ENCODE measurements at places on chromosomes 5 and 9. TPM values are rescaled to one million over a fixed set of nuclear protein-coding genes. Genes with fewer than 3 reads are reported as not detected.

Gene LRRC19
- total RNA-seq = not detected

Gene BARX1
- total RNA-seq = 0.52 TPM

Gene FABP6
- total RNA-seq = not detected

Gene C7
- total RNA-seq = not detected

Gene AGXT2
- total RNA-seq = not detected

Gene SOX30
- total RNA-seq = 0.11 TPM

Gene TAF11L10
- total RNA-seq = not detected

Gene DOCK2
- total RNA-seq = 246 TPM

Gene NTRK2
- 1.6 TPM for total RNA-seq

Gene PCDHGB4
- 0.34 TPM for total RNA-seq

Gene INSYN2B
- total RNA-seq = not detected

Gene GABBR2
- total RNA-seq = not detected

Gene DMGDH
- total RNA-seq = 0.41 TPM

Gene TMEM252
- not detected for total RNA-seq

Gene EPB41L4A
- 0.34 TPM for total RNA-seq

Gene RLN2
- total RNA-seq = 1.4 TPM

Gene SHOC1
- not detected for total RNA-seq

Gene CKMT2
- not detected for total RNA-seq

Gene SKIC3
- 61.6 TPM for total RNA-seq

Gene RNF183
- not detected for total RNA-seq

Gene GLDC
- 1.0 TPM for total RNA-seq

All from activated T-helper 2 cell treated with anti-CD3 and anti-CD28 coated beads, Interferon-gamma antibody, Interleukin-2, Interleukin-4, amounts not matched to agents 10 μg/mL and 5 μg/mL and 100 μg/mL, durations not matched to agents 14 hours and 24 hours and 36 hours (primary cell).